Activated gamma-delta T cell treated with Interleukin-2 at 50 U/mL for 16 hours (primary cell): ENCODE measurements at places on chromosomes 2 and 18.

DNA sequence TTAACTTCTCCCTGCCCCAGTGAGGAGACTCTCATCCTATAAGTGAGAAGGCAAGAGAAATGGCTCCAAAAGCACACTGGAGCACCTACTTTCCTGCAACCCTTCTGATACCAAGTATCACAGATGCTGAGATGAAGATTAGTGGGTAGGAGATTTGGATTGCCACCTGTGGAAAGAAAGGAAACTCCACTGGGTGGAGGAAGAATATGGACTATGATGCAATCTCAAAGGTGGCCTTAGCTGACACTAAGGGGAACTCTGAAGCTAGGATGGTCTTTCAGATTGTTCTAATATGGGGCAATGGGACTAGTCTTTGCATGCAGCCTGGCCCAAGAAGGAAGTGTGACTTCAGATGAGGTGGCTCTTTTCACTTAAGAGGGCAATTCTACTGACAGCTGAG lies 21.6 kb downstream of the PRKRA start:
- DNase-seq, result no peak

DNA sequence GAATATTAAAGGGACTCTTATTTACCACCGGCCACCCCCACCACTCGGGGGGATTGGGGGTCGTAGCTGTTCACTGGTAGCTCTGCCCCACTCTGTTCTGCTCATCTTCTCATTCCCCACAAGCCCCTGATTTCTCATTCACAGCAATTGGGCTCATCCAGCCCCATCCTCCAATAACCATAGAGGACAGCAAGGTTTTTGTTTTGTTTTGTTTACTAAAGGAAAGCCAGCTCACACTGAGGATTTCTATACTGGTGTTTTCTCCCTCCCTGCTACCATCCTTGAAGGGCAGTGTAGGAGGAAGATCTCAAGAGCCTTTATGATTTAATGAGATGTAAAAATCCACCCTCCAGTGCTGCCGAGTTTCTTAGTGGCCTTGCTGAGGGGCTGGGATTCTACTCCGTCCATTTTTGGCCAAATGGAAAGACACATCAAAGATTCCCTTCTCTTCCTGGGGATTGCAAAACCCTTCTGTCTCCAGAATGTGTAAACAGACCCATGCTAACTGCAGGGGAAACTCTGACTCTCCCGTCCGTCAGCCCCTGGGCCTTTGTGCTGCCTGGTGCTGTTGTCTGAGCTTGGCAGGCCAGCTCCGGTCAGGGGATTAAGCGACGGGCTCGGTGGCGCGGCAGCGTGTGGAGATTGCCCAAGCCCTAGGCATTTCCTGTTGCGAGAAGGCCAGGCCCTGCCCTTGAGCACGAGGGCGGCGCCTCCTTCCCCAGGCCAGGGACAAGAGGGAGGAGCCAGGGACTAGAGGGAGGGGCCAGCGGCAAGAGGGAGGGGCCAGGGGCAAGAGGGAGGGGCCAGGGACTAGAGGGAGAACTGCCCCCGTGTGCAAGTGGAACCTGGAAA lies 165.0 kb downstream of the ANTXR1 start:
- DNase-seq, result no peak

DNA sequence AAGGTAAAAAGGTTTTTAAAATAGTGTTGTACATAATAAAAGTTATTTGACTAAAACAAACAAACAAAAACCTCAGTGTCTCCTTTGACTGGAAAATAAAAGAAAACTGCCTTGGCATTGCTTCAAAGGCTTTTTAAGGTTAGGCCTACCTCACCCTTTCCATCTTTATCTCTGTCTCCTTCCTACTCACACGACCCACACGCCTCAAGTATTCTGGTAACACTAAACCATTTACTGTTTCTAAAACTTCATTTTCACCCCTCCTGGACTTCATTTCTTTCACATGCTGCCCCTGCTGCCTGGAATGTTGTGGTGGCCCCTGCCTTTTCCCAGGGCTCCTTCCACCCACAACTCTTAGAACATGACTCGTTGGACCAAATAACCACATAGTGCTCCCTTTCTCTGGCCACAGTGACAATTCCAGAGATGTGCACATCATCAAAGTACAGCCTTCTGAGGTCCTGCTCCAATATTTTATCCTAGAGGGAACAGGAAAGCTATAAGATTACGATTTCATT lies 54.0 kb downstream of the ERBB4 start:
- DNase-seq, result no peak

DNA sequence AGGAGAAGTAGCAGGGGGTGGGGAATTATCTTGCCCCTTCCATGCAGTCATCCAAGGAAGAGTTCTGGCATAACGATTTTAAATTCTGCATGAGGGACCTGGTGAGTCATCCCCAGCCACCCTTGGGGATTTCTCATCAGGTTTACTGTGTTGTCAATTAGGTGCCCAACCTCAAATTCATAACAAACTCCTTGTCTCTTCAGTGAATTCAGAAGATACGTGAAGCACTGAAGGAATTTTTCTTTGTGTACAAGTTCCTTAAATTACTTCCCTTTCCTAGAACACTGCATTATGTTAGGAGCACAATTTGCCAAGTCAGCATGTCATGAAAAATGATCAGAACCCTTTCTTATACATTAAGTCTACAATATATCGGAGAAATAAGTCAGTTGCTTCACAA lies 70.8 kb upstream of the NOSTRIN start:
- DNase-seq, result no peak

DNA sequence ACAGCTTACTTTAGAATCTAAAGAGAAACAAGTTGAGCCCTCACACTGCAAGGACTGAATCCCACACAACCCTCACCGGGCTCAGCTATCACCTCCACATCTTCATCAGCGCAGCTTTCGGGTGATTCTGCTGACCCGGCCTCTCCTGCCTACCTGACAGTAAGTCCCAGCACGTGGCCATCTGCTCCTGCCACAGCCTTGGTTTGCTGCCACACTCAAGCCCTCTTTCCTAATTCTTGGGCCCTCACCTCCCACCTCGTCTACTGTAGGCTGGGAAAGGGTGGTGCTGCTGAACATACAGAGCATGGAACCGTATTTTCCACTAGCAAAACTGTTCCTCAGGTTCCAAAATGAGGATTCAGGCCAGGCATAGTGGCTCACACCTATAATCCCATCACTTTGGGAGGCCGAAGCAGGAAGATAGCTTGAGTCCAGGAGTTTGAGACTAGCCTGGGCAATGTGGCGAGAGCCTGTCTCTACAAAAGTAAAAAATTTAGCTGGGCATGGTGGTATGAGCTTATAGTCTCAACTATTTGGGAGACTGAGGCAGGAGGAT lies 55.3 kb upstream of the HAAO start:
- DNase-seq, result no peak

GRCh38 chr2:234603619-234604018 lies 106.7 kb upstream of the ARL4C start:
- DNase-seq, result no peak

DNA sequence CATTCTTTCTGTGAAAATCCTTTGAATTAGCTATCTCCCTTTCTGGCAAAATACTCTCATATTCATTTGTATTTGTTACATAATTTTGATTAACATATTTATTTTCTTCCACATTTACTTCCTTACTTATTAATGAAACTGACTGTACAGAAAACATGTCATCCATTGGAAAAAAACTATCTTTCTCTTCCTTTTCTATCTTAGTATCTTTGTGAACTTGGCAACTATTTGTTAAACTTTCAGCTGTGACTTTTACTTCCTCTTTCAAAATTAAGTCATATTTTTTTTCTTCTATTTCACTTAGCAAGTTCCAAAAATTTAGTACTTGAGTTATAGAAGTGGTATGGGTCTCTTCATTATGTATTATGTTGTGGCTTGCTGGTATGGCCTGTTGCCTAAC lies 2.6 kb downstream of the RAD51AP2 start:
- DNase-seq, result no peak

DNA sequence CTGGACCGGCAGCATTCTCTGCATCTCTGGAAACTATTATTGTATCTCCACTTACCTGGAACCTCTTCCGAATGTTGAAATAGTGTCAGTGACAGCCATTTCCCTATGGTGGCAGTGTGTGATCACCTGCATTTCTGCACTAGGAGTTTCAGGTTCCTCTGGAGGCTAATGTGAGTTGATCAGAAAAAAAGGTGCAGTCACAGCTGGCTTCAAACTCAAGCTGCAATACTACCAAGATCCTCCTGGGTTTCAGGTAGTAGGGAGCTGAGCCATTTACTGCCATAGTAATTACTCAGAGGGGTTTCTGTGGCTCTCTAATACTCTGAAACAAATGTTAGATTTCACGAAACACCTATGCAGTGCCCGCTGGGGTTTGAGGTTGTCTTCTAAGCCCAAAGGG lies 183.5 kb upstream of the OSR1 start:
- no peak for DNase-seq

DNA sequence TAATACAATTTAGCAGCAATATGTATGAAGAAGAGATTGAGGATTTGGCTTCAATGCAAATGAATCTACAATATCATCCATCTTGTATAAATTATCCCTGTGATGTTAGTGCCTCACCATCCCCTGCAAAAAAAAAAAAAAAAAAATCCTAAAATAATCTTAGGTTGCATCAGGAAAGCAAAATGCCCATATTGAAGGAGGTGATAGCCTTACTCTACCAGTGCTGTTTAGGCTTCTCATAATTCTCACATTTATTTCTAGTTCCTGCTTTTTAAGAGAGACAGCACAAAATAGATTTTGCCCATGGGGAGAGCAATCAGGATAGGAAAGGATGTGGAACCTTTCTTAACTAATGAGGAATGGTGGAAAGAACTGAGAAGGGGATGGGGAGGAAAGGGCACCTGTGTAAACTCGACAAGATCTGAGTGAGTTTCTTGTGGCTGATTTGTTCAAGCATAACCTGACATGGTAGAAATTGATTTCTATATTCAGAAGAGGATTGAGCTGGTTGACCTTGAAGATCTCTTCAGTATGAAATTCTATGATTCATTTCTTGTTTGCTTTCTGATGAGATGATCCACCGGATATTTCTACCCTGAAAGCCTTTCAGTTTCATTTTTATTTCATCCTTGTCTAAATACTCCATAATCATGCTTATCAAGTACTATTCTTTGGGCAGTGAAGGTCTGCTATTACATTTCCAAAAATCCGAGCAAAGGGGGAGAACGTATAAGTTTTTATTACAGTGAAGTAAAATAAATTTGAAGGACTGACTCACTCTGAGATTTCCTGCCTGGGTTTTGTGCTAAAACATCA lies 391.2 kb downstream of the PTPRM start:
- DNase-seq, result no peak

DNA sequence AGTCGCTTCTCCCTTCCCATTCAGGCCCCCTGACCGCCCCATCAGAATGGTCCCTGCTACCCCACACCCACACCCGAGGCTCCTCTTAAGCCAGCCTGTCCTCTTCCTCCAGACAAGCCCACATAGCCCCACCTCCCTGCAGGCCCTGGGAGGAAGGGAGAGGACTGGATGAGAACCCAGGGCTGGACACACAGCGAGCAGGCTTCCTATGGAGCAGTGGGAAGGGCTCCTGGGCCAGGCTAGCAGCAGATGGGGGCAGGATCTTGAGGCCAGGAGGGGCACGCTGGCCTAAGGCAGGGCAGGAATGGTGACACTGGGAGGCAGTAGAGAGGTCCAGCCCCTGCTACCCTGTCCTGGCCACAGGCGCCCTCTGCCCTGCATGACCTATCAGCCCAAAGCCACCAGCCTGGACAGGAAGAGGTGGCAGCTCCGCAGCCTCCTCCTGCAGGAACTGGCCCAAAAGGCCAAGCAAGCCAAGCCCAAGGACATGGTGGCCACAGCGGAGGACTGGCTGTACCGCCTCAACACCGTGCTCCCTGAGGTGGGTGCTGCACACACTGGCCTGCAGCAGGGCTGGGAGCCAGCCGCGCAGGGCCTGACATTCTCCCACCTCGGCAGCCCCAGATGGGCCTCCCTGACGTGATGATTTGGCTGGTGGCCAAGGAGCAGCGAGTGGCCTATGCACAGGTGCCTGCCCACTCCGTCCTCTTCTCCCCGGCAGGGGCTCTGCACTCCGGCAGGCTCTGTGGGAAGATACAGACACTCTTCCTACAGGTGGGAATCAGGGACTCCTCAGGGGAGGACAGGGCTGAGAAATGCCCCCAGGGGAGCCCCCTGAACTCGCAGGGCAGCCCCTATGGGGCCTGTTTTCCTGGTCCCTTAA lies 43.3 kb downstream of the FER1L5 start:
- DNase-seq, result no peak

- no peak for DNase-seq
These were observed 14.3 kb downstream of the SPATA3 start for GRCh38 chr2:231010201-231010730.

GRCh38 chr2:60364491-60364890 lies 189.0 kb downstream of the BCL11A start:
- DNase-seq, result no peak

DNA sequence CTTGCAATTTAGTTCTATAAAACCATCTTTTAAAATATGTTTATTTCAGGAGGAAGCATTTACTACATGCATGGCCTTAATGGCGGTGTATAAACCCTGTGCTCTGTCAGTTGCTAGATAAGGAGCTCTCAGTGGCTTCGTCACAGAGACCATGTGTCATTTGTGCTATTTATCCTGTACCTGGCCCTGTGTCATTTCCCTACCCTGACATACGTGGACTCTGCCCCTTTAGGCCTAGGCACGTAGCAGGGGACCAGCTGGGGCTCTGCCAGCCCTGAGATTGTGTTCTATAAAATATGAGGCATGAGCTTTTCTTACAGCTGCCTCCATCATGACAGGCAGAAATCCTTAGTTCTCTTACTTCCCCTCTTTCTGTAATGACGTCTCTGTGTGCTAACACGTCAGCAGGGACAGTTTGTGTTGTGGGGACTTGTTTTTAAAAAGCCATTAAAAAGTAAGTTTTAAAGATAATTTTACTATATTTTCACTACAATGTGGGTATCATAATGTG lies 88.0 kb downstream of the ITGB1BP1 start:
- no peak for DNase-seq

- no peak for DNase-seq
These were observed 18.9 kb downstream of the ZRANB3 start for GRCh38 chr2:135512099-135512498.

- DNase-seq, result no peak
These were observed 99.4 kb upstream of the RASGRP3 start for GRCh38 chr2:33377048-33377447.

GRCh38 chr2:148957023-148957422 lies 81.5 kb upstream of the LYPD6B start:
- no peak for DNase-seq

DNA sequence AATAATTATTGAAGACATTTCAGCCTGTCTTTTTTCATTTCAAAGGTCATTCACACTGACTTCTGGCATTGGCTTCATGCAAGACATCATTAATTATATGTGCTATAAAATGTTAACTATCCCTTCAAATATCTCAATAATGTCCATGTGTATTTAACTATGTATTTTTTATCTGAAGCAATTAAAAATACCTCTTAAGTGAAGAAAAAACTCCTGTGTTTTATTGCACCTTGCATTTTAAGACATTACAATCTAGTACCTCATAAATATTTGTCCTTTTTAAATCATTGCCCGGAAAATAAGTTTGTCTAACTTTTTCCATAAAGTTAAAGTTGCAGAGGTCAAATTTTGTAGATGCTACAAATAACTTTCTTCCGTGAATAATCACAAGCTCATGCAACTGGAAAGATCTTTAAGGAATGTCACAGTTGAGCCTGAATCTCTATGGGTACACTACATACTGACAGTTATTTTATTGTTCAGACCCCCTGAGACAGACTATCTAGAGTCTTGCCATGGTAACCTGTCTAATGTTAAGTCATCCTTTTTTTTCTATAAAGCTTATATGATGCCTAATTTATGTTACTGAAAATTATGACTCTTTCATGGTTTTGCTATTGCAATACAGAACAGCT lies 38.4 kb upstream of the COBLL1 start:
- no peak for DNase-seq

- DNase-seq, result peak; percentile 21
These were observed 101.9 kb downstream of the FOXI3 start for GRCh38 chr2:88350331-88351248.
